ENCODE measurements at places on chromosomes 4 and X.

DNA sequence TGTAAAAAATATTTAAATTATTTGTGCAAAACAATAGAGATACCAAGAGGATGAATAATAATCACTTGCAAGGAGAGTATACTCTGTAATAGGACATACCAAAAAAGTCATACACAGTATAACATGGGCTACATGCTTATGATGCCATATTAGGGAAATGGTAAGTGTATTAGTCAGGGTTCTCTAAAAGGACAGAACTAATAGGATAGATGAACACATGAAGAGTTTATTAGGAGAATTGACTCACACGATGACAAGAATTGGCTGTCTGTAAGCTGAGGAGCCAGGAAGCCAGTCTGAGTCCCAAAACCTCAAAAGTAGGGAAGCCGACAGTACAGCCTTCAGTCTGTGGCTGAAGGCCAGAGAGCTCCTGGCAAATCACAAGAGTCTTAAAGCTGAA, 151.2 kb downstream of the DTHD1 start:
- DNase-seq: no peak

DNA sequence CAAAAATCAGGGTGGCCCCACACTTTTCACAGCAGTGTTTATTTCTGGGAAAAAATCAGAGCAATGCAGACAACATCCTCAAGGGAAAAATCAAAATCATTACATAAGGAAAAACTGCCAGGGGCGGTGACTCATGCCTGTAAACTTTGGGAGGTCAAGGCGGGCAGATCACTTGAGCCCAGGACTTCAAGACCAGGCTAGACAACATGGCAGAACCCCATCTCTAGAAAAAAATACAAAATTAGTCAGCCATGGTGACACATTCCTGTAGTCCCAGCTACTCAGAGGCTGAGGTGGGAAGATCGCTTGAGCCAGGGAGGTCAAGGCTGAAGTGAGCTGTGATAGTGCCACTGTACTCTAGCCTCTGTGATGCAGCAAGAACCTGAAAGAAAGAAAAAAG, 102.8 kb downstream of the NAF1 start:
- no peak for DNase-seq

DNA sequence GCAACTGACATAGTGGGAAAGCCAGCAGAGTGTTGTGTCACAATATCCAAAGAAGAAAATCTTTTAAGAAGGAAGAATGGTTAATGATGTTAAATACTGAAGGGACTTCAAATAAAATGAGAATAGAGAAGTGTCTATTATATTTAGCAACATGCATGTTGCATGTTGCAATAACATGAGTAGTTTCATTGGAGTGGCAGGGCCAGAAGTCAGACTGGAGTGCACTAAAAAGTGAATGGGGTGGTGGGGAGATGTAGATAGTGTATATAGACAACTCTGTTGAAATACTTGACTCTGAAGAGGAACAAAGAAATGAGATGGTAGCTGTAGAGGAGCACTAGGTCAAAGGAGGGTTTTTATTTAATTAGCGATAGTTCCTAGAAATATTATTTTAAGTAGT, 9.5 kb upstream of the AMMECR1 start:
- DNase-seq: no peak

- DNase-seq: no peak
Measured at GRCh38 chr4:26351685-26352084, 30.9 kb downstream of the RBPJ start.

- peak; percentile 57 for DNase-seq
Measured at GRCh38 chrX:115892787-115893671, 277.5 kb upstream of the AGTR2 start.

DNA sequence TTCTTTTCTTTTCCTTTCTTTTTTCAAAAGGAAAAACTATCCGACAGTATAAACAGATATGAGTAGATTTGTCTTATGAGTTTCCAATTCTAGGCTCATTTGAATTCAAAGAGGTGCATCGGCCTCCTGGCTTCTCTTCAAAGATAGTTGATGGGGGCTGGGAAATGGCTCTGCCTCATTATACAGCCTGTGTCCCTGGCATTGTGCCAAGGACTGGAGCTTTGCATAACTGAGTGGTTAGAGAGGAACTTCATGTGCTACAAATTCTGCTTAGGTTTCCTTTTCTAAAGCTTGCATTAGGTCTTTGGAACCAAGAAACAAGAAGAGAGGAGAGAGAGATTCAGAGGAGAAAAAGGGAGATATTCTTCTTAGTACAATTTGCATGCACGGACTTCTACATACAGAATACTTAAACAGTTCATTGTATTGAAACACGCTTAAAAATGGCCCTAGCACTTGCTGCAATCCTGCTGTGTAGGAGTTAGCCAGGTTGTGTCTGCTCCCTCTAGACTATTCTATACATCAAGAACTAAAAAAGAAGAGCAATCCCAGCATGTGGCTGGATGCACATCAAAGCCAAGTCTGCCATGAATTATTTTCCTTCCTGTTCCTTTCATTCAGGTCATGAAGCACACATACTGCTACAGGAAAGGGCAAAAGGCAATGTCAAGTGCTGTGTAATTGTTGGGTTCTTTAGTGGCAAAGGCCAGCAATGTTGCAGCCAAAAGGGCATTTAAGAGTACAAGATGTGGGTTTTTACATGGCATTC, 70.9 kb downstream of the INTS12 start:
- no peak for DNase-seq

DNA sequence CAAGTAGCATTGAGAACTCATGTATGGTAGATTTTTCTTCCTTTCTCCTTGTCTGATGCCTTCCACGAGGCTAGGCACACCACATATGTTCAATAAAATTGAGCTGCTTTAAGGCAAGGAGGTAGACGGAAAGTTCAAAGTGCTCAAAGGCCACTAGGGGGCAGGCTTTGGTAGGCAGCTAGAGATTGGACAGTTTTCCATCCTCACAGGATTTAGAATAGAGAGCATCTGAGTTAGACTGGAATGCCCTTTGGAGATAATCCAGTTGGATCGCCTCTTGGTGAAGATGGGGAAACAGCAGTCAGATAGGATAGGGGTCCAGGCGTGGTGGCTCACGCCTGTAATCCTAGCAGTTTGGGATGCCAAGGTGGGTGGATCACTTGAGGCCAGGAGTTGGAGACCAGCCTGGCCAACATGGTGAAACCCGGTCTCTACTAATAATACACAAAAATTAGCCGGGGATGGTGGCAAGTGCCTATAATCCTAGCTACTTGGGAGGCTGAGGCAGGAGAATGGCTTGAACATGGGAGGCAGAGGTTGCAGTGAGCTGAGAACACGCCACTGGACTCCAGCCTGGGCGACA, 30.4 kb downstream of the ELF4 start:
- peak; percentile 48 for DNase-seq

- DNase-seq: no peak
Measured at GRCh38 chr4:184514121-184514988, 40.0 kb upstream of the IRF2 start.

DNA sequence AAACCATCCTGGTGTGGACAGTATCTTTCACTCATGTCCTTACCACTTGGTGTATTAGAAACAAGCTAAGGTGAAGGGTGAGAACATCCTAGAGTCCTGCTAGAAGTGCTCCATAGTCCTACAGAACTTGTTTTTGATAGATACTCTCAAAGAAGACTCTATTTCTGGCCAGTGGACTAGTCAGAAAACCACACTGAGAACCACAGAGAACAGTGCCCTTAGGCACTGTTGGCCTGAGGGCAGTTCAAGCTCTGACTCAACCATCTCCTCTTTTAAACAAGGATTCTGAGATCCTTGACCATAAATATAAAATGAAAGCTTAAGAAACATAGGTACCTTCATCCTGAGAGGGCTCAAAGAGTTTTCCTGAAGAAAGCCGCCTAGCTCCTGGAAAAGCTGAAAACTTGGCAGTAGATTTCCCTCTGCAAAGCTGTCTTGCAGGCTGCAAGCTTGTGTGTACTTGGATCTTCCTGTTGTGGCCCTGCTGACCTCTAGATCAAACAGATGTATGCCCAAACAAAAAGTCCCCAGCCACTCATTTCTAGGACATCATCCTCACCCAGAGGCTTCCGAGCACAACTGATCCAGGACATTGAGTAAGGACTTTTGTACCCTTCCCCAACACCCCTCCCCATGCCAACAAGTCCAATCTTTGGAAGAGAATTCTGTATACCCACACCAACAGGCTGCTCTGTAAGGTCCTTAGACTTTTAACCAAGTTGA, 111.6 kb upstream of the CXCL13 start:
- no peak for DNase-seq

DNA sequence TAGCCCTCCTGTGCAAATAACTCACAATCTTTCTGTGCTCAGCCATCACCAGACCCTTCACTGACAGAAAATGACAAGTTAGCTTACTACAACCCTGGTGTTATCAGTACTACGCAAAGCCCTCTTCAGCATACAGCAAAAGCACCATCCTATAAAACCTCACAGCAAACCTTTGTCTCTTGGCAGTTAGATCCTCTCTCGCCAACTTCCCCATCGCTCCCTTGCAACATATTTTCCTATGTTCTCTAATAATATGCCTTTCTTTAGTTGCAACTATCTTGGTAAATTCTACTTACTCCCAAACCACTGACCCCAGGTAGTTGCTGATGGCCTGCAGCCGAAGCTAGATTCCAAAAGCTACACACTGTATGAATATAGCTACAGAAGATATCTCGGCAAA, 856.9 kb upstream of the FRG1 start:
- no peak for DNase-seq

DNA sequence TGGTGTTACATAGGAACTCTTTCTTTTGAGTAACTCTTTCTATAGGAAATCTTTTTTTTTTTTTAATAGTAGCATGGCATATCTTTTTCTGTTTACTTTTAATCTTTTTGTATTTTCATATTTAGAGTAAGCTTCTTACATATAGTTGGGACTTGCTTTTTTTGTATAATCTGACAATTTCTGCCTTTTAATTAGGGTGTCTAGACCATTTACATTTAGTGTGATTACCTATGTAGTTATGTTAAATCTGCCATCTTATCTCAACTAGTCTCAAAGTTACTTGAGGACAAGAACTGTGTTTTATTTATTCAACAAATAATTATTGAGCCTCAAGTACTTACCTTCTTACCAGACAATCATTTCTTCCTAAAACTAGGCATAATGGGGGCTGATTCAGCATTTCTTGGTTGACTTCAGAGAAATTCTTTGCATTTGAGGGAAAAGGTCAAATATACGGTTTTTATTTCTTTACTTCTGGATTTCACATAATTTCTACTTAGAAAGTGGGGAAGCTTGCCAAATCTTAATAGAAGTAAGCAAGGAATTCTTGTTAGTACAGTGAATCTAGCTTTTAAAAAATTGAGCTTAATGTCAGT, 28.6 kb downstream of the MND1 start:
- no peak for DNase-seq

DNA sequence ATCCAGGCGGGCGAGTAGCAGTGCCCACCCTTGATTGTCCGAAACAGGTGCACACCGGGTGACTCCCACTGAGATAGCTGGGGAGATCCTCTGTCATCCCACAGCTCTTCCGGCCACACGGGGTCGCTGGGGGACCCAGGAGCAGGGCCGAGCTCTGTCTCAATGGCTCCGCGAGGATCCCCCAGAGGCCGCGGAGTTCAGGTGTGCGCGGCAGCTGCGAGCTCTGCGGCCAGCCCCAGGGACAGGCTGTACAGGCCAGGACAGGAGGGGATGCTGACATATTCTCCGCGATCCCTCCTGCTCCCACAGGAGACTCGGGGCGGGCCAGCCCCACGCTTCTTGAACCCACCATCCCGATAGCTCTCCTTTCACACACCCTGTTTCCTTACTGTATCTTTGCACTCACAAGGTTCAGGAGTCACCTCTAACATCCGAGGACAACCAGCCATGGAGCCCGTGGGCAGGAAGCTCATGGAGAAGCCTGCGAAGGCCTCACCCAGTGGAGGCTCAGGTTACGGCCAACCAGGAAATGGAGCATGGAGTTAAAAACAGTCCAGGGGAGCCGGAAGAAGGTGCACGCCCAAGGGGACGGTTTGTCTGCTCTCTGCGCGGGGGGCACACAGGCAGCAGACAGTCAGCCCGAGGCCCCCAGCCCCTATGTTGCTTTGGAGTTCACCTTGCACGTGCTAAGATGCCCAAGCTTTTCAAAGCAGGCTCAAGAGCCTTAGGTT, 77.9 kb upstream of the AMELX start:
- no peak for DNase-seq

Measured in T-helper 9 cell (primary cell).